ENCODE measurements at places on chromosomes 7 and 10.

DNA sequence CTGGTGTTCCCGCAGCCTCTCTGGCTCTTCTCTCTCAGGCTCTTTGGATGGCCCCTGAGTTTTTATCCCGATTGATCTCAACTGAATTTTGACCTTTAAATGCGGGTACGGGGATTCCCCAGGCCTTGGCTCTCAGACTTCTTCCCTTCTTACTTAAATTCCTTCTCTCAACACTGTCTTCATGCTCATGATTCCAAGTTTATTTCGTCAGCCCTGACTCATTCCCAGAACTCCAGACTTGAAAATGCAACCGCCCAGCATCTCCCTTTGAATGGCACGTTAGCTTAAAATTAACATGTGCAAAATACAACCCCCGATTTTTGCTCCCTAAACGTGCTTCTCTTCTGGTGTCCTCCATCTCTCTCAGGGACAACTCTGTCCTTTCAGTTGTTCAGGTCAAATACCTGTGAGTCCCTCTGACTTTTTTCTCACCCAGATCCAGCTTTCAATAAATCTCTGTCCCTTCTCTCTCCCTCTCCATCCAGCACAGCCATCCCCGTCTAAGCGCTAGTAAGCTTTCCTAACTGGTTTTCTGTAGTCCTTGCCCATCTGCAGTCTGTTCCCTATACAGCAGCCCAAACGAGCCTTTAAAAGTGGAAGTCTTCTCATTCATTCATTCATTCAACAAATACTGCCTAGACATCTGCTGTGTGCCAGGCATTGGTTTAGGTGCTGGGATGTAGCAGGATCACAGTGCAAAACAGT is 7.1 kb downstream of the HECW1 start:
- DNase-seq: peak; percentile 38

GRCh38 chr10:124708246-124708779 is 35.9 kb downstream of the FAM53B start:
- no peak for DNase-seq

- no peak for DNase-seq
Measured at GRCh38 chr7:157769526-157770215, 432.9 kb downstream of the DNAJB6 start.

DNA sequence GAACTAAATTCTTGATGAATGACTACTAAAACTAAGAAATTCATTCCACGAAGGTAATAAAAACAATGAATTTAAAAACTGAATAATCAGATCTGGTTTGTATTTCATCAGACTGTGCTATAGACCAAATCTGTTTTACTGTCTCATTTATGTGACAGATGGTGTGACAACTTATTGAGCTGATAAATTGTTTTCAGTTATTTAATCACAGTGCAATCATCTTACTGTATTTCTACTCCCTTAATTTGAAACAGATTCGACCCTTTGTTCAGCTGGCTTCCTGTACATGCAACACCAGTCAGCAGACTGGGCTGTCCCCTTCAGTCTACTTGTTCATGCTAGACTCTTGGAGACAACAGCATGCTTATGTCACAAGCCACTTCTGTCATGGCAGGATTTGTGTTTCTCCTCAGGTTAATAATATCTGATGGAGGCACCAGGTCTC is 150.9 kb downstream of the MBL2 start:
- no peak for DNase-seq

DNA sequence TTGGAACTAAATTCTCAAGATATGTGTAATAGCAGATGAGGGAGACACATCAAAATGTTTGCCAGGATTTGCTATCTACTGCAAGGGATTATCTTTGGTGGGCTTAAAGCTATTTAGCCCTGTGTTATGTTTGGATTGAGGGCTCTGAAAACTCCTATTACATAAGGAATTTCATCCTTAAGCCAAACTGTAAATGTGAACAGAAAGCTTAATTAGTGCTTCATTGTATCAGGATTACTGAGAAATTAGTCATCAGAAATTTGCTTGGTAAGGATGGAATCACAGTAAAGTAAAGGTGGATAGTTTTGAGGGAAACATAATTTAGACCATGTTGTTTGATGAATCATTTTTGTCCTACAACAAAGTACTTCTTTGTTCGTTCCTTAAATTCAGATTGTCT is 8.3 kb downstream of the ANKRD7 start:
- no peak for DNase-seq

GRCh38 chr7:70389531-70390151 is 742.3 kb upstream of the GALNT17 start:
- DNase-seq: no peak

DNA sequence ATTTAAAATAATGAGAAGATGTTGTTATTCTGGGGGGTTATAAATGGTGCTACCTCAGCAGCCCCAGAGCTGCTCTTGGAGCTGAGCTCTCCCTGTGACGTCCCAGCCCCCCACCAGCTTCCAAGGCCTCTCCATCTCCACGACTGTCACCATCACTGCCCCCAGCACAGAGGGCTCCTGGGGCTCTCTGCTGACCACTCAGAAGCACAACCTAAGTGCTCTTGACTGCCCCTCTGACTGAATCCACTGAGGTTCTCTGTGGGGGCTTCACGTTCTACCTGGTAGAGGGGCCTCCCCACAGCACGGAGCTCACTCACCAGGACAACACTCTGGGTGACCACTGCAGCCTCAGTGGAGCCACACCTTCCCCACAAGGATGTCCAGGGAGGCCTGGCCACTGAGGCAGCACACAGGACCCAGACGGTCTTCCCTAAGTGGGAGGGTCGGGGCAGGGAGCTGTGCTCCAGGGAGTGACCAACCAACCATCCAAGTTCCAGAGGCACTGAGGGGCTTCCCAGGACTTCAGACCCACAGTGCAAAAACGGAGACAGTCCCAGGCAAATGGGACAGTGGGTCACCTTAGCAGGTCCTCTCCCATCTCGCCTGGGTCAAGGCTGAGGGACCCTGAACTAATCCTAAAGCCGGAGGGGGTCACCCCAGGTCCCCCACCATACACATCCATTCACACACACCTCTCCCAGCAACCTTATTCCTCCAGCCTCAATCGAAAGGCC is 121.0 kb upstream of the PPP2R2D start:
- no peak for DNase-seq

- DNase-seq: no peak
Measured at GRCh38 chr10:27440478-27440877, 63.6 kb upstream of the RAB18 start.

DNA sequence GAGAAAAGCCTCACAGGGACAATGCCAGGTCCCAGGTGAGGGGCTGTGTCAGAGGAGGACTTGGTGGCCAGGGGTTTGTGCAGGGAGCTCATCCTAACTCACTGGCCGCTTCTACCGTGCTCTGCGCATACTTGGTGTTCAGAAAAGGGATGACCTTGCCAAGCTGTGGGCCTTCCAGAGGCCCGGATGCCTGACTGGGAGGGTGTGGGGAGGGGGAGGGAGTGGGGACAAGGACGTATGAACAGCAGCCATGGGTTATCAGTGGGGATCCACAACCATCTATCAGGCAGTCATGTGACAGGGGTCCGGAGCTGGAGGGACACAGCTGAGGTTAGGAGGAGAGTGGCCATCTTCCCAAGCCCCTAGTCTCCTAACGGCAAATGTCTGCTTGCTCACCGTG is 6.2 kb downstream of the SFXN4 start:
- DNase-seq: no peak

GRCh38 chr10:71836596-71836974 is 14.5 kb downstream of the PSAP start:
- DNase-seq: no peak

GRCh38 chr7:14381306-14381705 is 391.8 kb upstream of the ETV1 start:
- DNase-seq: no peak

- no peak for DNase-seq
Measured at GRCh38 chr7:107643938-107644308, 16.7 kb upstream of the SLC26A4 start.

DNA sequence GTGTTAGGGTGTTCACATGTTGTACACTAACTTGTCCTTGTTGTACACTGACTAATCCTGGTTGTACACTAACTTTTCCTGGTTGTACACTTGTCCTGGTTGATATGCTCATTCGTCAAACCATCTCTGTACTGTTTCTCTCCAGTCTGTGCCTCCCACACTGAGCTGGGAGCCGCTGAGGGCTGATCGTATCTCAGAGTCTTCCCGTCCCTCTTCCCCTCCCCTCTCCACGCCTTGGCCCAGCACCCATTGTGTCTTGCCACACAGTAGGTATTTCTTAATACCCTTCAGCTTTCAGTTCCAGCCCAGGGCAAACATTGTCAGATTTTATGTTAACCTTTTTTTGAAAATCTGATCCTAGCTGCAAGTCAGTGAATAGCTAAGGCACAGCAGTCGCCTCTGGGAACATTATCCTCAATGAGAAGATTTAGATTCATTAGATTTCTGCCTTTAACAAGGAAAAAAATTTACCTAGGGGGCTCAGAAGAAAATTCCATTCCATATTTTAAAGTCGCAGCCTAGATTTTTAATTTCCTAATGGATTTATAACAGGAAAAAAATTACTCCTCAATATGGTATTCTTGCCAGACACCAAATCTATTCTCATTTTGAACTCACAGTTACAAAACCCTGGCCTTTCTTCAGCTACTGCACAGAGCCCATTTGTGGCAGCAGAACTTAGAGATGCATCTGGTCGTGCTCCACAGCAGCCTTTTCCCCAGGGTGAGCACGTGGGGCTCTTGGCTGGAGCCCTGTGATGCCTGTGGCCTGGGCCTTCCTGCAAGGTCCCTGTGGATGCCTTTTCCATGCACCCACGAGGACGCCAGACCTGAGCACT is 33.0 kb upstream of the CHST15 start:
- DNase-seq: no peak

GRCh38 chr7:33887266-33887975 is 17.9 kb upstream of the BMPER start:
- no peak for DNase-seq

DNA sequence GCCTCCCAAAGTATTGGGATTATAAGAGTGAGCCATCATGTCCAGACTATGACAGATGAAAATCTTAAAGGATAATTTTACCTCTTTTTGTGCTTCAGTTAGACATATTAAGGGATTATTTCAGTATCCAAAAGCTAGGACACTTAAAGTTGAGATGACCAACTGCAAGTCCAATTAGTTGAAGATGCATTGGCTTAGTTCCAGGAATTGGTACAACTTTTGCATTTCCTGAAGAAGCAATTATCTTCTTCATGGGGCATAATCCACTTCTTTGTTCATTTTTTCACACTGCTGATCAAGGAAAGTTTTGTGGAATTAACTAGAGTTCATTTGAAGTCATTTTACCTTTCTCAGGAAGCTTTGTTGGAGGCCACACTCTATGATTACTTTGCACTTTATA is 72.0 kb upstream of the HECW1 start:
- no peak for DNase-seq

GRCh38 chr7:24847754-24848153 is 90.5 kb upstream of the GSDME start:
- no peak for DNase-seq

DNA sequence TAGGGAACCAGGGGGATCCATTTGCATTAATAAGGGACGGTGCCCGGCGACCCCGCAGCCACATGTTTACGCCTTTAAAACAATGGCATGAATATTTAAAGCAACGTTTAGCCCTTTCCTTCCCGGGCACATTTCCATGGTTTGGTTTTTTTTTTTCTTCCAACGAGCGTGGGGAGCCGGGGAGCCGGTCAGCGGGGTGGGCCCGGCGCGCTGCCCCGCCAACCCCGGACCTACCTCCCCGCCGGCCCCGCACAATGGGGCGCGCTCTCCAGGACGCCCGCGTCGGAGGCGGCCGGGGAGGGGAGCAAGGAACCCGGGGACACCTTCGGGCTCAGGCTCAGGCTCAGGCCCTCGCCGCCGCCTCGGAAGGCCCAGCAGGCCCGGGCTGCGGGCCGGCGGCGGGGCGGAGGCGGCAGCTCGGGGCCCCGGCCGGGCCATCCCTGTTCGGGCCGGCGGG is 1.0 kb downstream of the SEPHS1 start:
- DNase-seq: peak; percentile 55

- no peak for DNase-seq
Measured at GRCh38 chr7:112399501-112399900, 50.8 kb upstream of the IFRD1 start.

DNA sequence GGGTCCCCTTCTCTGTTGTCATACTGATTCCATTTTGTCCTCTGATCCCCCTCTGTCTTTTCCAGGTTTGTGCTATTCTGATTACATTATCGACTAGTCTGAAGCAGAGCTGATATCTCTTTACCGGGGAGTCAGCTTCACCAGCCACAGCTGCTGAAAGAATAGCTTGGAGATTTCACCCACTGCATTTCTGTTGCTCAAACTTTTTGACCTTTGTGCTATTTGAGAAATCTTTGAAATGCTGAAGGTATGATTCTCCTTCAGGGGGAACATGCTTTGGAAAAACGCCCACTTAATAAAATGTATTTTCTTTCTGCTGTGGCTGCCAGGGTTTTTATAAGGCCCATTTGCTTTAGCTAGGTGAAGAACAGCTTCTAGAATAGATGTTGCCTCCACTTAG is 197.8 kb upstream of the TCF7L2 start:
- DNase-seq: no peak

- DNase-seq: peak; percentile 64
Measured at GRCh38 chr7:37031571-37032257, 307.4 kb upstream of the AOAH start.

- no peak for DNase-seq
Measured at GRCh38 chr10:4407783-4408182, 418.2 kb upstream of the AKR1E2 start.

- DNase-seq: no peak
Measured at GRCh38 chr7:104933022-104933421, 81.0 kb upstream of the KMT2E start.
